ENCODE measurements at places on chromosomes 4 and X. TPM values are rescaled to one million over a fixed set of nuclear protein-coding genes. Genes with fewer than 3 reads are reported as not detected.

The ALAS2 gene
- total RNA-seq, result 8.5 TPM

The CLDN2 gene
- not detected for total RNA-seq

DNA sequence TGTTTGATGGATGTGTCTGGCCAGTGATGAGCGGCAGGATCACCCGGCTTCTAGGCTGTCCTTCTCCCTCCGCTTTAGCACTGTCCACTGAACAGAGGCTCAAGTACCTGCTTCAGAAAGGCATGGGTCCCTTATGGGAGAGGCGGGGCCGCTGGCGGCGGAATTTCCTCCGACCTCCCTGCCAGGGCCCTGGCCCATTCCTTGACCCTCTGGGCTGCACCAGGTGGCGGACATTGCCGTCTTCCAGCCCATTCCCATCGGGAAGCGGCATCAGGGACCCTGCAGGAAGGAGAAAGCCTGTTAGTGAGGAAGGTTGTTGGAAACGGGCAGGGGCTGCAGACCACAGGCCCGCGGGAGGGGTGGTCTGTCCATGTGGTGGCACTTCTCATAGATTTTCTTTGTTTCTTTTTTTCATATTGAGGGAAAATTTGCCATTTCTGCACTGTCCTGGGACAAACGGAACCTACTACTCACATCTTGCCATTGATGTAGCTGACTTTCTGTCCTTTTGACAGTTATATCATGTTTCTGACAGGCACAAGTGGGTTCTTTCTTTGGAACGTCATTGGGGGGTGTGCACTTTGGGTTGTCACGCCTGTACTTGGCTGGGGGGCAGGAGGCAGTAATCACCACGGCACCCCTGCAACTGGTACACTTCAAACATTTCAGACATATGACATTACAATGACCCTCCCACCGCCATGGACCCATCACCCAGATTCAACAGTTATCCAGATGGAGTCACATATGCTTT, 6.1 kb downstream of the APLN start:
- no peak for DNase-seq
- H3K36me3 ChIP-seq, result no peaks in the 10 kb centered on the region
- no peak overlapping the region for H3K4me3 ChIP-seq
- H3K27me3 ChIP-seq, result no peaks in the 10 kb centered on the region

DNA sequence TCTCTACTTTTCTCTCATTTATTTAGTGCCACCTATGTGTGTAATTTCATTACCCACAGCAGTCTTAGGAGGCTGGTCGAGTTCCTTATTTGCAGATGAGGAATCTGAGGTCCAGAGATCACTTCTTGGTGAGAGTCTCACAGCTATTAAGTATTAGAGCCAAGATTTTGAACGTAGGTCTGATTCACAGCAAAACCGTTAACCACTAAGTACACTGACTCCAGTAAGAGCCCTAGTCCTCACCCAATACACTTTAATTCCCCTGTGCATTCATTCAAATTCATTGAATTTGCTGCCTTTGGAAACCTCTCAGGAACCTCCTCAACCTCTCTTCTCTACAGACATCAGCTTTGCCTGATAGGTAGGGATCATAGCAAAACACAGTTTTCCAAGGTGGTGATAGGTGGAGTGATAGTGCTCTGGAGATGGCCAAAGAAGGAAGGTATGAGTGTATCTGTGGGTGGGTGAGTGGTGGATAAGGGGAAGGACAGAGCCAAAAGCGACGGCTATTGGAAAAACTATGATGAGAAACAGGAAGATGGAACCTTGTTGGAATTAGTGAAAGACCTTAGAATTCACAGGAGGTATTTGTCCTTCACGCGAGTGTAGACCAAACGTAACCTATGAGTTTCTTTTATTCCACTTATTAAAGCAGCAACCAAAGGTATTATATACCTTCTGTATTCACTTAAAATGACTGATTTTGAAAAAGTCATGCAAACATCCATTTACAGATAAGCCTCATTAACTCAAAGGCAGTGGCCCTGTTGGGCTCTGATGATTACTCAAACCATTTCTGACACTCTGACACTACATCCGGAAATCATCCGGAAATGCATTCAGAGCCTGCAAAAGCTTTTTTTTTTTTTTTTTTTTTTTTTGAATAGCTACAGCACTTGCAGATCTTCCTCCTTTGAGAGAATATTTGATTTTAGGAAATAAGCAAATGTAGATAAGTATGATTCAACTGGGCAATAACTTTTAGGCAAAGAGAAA, 6.3 kb downstream of the FMR1 start:
- H3K4me1 ChIP-seq, result no peaks in the 10 kb centered on the region
- H3K4me3 ChIP-seq, result no peak overlapping the region
- H3K27me3 ChIP-seq, result no peaks in the 10 kb centered on the region
- H3K36me3 ChIP-seq, result no peaks in the 10 kb centered on the region
- DNase-seq, result no peak
- H3K27ac ChIP-seq, result no peak overlapping the region

DNA sequence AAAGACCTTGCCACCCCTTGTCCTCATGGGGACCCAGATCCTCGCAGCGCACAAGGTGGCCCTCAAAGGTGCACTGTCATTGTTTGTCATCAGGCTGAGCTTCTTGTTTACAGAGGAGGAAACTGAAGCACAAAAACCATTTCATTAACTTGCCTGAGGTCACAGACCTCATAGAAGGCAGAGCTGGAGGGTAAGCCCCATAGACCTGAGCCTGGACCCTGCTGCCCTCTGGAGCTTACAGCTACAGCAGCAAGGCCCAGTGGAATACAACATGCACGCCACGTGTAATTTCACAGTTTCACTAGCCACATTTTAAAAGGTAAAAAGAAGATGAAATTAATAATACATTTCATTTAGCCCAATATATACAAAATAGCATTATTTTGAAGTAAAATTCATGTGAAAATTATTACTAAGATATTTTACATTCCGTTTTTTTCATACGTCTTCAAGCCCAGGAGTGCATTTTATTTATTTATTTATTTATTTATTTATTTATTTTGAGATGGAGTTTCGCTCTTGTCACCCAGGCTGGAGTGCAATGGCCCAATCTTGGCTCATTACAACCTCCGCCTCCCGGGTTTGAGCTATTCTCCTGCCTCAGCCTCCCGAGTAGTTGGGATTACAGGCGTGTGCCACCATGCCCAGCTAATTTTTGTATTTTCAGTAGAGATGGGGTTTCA, 8.8 kb downstream of the JAKMIP1 start:
- DNase-seq, result no peak
- peaks cover 5% of the 10 kb centered on the region for H3K27me3 ChIP-seq
- H3K4me1 ChIP-seq, result no peaks in the 10 kb centered on the region
- no peak overlapping the region for H3K4me3 ChIP-seq
- H3K36me3 ChIP-seq, result no peaks in the 10 kb centered on the region

The ZFP92 gene
- 1.2 TPM for total RNA-seq

The MND1 gene
- total RNA-seq, result not detected

- H3K4me1 ChIP-seq, result peaks cover 10% of the 10 kb centered on the region
- H3K4me3 ChIP-seq, result no peak overlapping the region
- no peak overlapping the region for H3K27ac ChIP-seq
- DNase-seq, result no peak
- no peaks in the 10 kb centered on the region for H3K36me3 ChIP-seq
Observed at GRCh38 chrX:115031989-115032388, 14.6 kb upstream of the IL13RA2 start.

- H3K36me3 ChIP-seq, result no peaks in the 10 kb centered on the region
- no peaks in the 10 kb centered on the region for H3K27me3 ChIP-seq
- no peak overlapping the region for H3K27ac ChIP-seq
- DNase-seq, result no peak
Observed at GRCh38 chrX:140744085-140744484, 34.5 kb downstream of the LINC00632 start.

GRCh38 chr4:54014666-54015160, 49.7 kb downstream of the CHIC2 start:
- H3K27me3 ChIP-seq, result no peaks in the 10 kb centered on the region
- H3K36me3 ChIP-seq, result no peaks in the 10 kb centered on the region

The CTAG2 gene
- total RNA-seq, result not detected

The ANAPC10 gene
- total RNA-seq, result 23.0 TPM

The FAM9B gene
- total RNA-seq, result not detected

- no peak overlapping the region for H3K4me3 ChIP-seq
- DNase-seq, result no peak
- no peaks in the 10 kb centered on the region for H3K36me3 ChIP-seq
- no peaks in the 10 kb centered on the region for H3K27me3 ChIP-seq
- no peak overlapping the region for H3K27ac ChIP-seq
Observed at GRCh38 chr4:186808630-186809018, 85.0 kb upstream of the FAT1 start.

DNA sequence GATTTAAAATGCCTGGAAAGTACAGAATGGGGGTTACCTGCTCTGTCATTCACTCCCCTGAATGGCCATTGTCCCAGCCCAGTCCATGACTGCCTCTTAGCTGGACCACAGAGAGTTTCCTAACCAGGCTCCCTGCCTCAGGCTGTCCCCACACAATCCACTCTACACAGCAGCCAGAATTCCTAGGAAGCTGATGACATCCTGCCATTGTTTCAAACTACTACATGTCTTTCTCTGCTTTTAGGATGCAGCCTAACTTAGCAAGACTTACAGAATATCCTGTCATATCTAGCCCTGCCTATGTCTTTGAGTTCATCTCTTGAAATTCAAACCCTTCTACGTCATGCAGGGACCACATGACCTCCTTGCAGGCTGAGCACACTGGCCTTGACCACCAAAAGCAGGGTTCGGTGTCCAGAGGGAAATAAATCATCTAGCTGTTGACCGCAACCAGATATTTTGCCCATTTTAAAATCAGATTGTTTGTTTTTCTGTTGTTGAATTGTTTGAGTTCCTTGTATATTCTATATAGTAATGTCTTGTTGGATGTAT, 16.1 kb upstream of the CRMP1 start:
- H3K36me3 ChIP-seq, result no peaks in the 10 kb centered on the region
- DNase-seq, result no peak
- H3K27me3 ChIP-seq, result no peaks in the 10 kb centered on the region

GRCh38 chr4:159045321-159045720, 57.6 kb upstream of the RAPGEF2 start:
- no peak for DNase-seq
- no peaks in the 10 kb centered on the region for H3K36me3 ChIP-seq
- no peaks in the 10 kb centered on the region for H3K27me3 ChIP-seq
- no peak overlapping the region for H3K4me3 ChIP-seq
- H3K27ac ChIP-seq, result no peak overlapping the region

The FSTL5 gene
- total RNA-seq, result not detected

- no peaks in the 10 kb centered on the region for H3K27me3 ChIP-seq
- H3K4me3 ChIP-seq, result no peak overlapping the region
- no peaks in the 10 kb centered on the region for H3K36me3 ChIP-seq
Observed at GRCh38 chrX:38847206-38847902, 46.1 kb downstream of the MID1IP1 start.

The GAGE13 gene
- total RNA-seq, result not detected

DNA sequence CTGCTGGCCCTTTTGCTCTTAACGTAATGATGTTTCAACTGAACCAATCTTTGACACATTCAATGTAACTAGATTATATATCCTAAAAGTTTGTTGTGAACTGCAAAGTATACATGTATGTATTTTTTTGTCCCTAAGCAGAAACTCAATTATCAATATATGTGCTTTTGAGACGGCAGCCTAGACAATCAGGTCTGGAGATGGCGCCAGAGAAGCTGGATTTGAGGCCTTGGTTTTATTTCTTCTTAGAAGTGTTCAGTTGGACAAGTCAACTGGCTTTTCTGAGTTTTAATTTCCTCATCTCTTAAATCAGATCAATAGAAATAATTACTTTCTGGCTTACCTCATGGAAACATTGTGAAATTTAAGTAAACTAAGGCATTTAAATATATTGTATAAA, 62.5 kb downstream of the DCAF8L1 start:
- H3K4me3 ChIP-seq, result no peak overlapping the region
- no peak for DNase-seq
- no peak overlapping the region for H3K27ac ChIP-seq
- no peaks in the 10 kb centered on the region for H3K4me1 ChIP-seq

The TMPRSS11B gene
- not detected for total RNA-seq

GRCh38 chrX:8364369-8365141, 100.1 kb upstream of the VCX3B start:
- DNase-seq, result no peak
- no peak overlapping the region for H3K27ac ChIP-seq
- peaks cover 10% of the 10 kb centered on the region for H3K4me1 ChIP-seq
- no peak overlapping the region for H3K4me3 ChIP-seq
- H3K36me3 ChIP-seq, result no peaks in the 10 kb centered on the region

GRCh38 chrX:22520128-22520828, 247.6 kb downstream of the CBLL2 start:
- no peaks in the 10 kb centered on the region for H3K27me3 ChIP-seq
- H3K4me1 ChIP-seq, result no peaks in the 10 kb centered on the region
- H3K27ac ChIP-seq, result no peak overlapping the region

DNA sequence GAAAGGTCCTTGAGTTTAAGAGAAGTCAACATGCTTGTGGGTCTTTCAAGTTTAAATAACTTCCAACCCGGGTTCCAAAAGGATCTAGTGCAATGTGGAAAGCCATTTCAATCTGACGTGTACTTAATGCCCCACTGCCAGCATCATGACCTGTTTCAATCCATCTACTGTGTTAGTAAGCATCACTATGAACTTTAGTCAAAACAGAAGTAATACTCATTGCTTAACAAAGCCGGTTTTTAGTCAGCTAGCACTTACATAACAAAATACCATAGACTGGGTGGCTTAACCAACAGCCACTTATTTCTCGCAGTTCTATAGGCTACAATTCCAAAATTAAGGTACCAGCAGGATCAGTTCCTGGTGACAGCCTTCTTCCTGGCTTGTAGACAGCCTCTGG, 677.5 kb downstream of the DMD start:
- no peaks in the 10 kb centered on the region for H3K36me3 ChIP-seq
- H3K27me3 ChIP-seq, result no peaks in the 10 kb centered on the region
- no peak for DNase-seq
- H3K27ac ChIP-seq, result no peak overlapping the region

DNA sequence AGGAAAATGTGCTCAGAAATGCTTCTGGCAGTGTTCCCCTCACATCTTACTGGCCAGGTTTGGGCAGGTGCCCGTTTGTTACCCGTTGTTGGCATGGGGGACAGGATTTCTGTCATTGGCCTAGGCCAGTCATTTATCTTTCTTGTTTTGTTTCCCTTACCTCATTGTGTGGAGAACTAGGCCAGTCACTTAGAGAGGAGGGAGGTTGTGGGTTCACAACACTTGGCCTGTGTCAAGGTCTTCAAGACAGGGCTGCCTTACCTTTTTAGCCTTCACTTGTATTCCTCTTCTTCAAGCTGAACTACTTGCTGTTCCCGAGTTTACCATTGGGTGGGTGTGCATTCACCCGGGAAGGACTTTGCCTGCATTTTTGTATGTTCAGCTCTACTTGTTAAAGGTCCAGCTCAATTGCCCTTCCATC, 17.7 kb downstream of the SNX25 start:
- peak overlapping the region; percentile 76 for H3K27ac ChIP-seq
- H3K27me3 ChIP-seq, result no peaks in the 10 kb centered on the region
- no peak overlapping the region for H3K4me3 ChIP-seq
- no peak for DNase-seq
- peaks cover 53% of the 10 kb centered on the region for H3K4me1 ChIP-seq
- H3K36me3 ChIP-seq, result no peaks in the 10 kb centered on the region
